HT1080 (cell line): ENCODE measurements at places on chromosomes 3 and 15. TPM values are rescaled to one million over a fixed set of nuclear protein-coding genes. Genes with fewer than 3 reads are reported as not detected.

QTRT2 gene
- total RNA-seq, result 32.1 and 32.3 TPM in 2 replicates

ACTC1 gene
- total RNA-seq, result not detected in 2 replicates

TM6SF1 gene
- total RNA-seq, result not detected in 2 replicates

TMCO5A gene
- not detected in 2 replicates for total RNA-seq

CSPG4 gene
- 15.4 and 16.9 TPM in 2 replicates for total RNA-seq

SPINK8 gene
- total RNA-seq, result not detected in 2 replicates

TLR9 gene
- not detected in 2 replicates for total RNA-seq

HIGD1A gene
- 116 and 132 TPM in 2 replicates for total RNA-seq
